ENCODE measurements at places on chromosomes 4 and X.

DNA sequence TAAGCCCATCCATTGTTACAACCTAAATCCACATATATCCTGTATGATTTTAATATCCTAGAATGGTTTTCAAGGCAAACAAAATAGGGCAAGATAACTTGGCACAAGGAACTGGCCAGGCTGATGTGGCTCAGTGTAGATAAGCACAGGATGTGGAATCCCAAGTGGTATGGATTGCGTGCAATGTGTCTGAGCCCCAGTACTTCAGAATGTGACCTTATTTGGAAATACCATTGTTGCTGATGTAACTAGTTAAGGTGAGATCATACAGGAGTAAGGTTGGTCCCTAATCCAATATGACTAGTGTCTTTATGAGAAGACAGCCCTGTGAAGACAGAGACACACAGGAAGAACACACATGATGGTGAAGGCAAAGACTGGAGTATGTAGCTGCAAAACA lies 72.4 kb downstream of the IL21 start:
- no peak for DNase-seq

GRCh38 chr4:118180776-118181175 lies 146.5 kb downstream of the NDST3 start:
- no peak for DNase-seq

DNA sequence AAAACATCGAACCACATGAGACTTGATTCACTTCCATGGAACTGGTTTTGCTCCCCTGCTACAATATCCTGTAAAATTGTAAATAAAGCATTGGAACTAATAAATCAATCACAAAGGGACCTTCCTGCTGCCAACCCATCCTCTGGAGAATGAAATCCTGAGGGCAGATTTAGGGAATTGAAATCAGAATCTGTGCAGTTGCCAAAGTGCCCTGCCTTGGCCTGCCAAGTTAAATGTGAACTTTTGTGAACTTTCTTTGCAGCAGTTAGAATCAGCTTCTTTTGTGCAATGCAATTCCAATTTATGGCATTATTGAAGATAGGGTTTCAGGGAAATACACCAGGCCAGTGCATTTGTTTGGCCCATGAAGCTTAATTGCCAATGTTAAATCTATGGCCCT lies 263.1 kb downstream of the PTTG2 start:
- DNase-seq, result no peak

GRCh38 chr4:107155366-107155765 lies 119.3 kb upstream of the DKK2 start:
- DNase-seq, result no peak

DNA sequence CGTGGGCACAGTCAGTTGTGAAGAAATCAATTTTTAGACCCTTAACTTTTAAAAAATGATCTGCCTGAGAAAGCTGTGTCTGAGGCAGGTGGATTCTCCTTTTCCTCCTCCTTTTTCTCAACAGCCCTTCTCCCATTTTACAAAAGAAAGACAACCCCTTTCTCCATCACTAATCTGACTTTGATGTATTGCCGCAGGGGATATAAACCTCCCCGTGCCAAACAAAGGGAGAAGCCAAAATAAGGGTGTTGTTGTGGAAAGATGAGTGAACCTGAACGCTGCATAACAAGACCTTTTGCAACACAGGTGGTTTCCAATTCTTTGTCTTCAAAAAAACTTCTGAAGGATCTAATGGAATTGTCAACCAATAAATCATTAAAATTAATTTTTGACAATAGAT lies 8.4 kb upstream of the FHL1 start:
- no peak for DNase-seq

DNA sequence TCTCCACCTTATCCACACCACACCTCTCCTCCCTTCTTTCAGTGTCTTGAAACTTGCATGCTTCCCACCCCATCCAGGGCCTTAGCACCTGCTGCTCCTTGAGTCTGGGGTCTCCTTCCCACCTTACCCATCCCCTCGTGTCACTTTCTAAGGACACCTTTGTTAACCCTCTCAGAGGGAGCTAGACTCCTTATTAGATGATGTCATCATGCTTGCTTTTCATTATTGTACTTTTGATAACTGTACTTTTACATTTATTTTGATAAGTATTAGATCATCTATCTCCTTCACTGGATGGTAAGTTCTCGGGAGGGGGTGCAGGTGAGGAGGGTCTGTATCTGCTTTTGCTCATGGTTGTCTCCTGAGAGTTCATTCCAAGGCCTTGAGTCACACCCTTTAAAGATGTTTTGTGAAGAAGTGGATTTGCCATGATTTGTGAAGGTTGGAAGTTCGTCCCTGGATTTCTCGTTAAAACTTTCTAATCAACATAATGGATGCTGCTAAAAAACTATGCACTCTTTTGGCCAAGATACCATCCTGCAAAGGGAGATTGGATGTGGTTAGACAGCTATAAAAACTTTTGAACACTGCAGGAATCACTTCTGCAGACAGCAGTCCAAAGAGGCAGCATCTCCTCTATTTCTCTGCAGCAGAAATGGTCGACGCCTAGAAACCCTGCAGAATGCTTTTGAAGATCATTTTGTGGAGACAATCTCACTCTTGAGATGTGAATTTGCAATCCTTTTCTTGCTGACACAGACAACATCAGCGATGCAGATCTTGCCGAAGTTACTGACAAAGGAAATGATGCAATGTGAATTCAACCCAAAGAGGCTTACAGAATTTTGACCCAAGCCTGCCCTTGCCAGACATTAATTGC lies 69.6 kb downstream of the ENPP6 start:
- no peak for DNase-seq

DNA sequence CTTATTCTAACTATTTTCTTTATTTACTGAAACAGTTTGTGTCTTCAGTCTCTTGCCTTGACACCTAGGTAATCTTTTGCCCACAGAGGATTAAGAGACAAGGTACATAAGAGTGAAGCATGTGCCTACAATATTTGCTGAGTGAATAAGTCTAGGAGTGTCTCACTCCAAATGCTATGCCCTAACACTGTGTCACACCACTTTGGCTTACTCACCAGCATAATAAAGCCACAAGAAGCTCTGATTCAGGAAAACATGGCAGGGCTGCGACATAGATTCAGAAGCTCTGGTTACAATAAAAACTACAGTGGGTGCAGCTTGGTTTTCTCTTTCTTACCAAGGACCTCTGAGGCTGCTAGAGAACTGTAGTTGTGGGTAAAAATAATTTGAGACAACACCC lies 127.1 kb downstream of the RBM46 start:
- DNase-seq, result no peak

DNA sequence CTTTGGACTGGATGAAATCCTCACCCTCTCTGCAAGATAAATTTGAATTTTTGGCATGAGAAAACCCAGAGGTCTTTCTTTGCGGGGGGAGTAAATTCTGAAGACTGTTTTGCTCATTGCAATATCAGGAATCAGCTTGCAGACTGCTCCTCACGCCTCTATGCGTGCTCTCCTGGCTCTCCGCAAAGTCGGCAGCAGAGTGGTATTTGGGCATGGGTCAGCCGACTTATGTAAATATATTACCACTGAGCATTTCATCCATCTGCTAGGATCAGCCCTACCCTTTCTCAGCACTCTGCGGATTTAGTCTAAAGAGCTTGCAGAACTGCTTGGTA lies 288.0 kb downstream of the ASMT start:
- DNase-seq, result no peak

DNA sequence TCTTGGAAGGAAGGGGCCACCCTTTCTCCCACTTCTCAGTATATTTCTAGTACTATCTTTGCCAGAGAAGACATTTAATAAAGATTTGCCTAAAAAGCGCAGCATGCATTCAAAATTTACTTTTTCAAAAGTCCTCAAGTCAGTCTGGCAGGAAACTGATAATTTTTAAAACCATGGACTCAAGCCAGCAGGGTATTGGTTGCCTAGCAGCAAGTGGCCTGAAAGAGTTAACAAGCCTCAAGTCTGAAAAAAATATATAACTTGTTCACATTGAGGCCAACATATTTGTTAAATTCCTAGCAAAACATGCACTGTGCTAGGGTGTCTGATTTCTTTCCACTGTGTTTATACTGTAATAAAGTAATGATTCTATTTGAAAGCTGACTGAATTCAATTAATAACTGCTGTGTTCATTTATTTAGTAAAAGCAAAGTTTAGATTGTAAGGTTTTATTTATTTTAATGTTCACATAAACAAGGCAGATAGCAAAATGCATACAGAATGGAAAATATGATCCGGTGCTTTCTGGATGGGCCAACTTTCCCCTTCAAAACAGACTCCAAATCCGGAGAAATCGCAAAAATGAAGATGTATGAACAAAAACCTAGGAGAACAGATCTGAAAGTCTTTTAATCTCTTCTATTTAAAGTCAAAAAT lies 218.5 kb upstream of the FGF13 start:
- DNase-seq, result no peak

DNA sequence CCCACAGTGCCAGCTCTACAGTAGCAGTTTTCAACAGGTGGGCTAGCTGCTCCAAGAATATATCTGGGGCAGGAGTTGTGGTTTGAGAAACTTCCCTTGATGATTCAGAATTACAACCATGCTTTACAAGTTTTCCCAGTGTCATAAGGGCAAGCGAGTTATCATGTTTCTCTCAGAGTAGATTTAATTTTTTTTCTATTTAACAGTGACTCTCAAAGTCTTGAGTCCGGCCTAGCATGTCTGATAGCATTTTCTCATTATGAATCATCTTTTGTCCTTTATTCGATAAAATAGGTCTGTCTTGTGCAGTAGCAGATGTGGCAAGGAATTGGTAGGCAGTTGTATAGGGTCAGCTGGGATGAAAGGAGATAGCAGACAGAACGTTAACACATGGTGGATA lies 62.2 kb upstream of the SPANXD start:
- no peak for DNase-seq

GRCh38 chr4:157763490-157763889 lies 409.3 kb downstream of the GASK1B start:
- no peak for DNase-seq

GRCh38 chrX:107227780-107228485 lies 21.5 kb downstream of the DNAAF6 start:
- no peak for DNase-seq

DNA sequence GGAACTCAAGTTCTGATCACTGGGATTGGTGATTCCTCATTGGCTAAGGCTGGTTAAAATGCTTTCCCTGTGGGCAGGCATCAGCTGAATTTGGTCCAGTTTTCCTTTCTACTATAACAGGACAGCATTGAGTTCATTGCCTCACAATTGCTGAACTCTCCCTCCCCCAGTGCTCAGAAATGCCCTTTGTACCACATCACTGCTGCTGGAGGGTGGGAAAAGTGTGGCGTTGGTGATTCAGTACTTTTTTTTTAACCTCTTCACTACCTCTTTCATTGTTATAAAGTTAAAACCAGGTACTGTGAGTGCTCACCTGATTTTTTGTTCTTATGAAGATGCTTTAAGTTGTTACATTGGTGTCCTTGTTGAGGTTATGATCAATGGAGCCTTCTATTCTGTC lies 69.3 kb upstream of the IL2 start:
- DNase-seq, result no peak

GRCh38 chr4:176538217-176538925 lies 218.6 kb downstream of the SPCS3 start:
- DNase-seq, result no peak

- DNase-seq, result no peak
Measured at GRCh38 chr4:182286931-182287330, 43.7 kb downstream of the TENM3 start.

- no peak for DNase-seq
Measured at GRCh38 chr4:8702516-8703400, 110.2 kb downstream of the CPZ start.

DNA sequence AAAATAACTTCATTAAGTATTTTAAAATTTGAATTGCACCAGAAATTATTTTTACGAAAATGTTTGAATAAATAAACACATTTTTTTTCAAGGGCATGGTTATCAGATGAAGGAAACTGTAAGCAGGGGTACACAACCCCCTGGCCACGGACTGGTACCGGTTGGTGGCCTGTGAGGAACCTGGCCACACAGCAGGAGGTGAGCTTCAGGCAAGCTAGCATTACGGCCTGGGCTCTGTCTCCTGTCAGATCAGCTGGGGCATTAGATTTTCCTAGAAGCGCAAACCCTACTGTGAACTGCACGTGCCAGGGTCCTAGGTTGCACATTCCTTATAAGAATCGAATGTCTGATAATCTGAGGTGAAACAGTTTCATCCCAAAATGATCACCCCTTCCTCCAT lies 1499.7 kb upstream of the AGA start:
- no peak for DNase-seq

DNA sequence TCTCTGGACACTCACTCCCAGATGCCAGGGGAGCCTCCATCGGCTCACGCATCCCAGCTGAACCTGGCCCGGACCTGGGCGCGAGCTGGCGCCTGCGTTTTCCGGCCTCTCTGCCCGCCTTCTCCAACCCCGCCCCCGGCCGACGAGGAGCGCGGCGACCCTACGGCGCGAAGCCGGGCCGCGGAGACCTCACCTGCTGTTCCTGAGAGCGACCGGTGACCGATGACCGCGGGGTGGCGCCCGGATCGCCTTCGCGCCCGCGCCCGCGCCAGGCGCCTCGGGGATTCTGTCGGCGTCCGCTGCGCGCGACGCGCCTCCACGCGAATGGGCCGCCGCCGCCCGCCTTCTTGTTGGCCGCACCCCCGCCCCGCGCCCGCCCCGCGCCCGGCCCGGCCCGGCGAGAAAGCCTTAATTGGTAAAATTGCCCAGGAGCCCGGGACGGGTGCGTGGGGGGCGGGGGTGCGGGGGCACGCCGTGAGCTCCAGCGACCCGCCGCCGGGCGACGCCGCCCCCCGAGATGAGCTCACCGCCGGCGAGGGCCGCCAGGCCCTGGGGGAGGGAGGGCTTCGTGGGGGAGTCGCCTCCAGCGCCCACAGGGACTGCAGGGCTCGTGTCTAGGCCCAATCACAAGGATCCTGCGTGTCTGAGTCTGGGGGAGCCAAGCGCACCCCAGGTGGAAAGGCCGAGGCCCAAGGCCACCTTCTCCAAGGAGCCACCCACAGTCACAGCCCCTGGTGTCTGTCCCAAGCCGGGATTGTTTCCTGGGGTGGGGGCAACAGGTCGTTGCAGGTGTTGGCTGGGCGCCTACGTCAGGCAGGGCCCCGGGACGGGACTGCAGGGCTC lies at the start of gene FLNA:
TSS of gene FLNA (minus strand) at position 322 of the 843 bp plus-strand sequence. CDS start 3,389 bp downstream, outside the sequence.
- DNase-seq, result no peak

DNA sequence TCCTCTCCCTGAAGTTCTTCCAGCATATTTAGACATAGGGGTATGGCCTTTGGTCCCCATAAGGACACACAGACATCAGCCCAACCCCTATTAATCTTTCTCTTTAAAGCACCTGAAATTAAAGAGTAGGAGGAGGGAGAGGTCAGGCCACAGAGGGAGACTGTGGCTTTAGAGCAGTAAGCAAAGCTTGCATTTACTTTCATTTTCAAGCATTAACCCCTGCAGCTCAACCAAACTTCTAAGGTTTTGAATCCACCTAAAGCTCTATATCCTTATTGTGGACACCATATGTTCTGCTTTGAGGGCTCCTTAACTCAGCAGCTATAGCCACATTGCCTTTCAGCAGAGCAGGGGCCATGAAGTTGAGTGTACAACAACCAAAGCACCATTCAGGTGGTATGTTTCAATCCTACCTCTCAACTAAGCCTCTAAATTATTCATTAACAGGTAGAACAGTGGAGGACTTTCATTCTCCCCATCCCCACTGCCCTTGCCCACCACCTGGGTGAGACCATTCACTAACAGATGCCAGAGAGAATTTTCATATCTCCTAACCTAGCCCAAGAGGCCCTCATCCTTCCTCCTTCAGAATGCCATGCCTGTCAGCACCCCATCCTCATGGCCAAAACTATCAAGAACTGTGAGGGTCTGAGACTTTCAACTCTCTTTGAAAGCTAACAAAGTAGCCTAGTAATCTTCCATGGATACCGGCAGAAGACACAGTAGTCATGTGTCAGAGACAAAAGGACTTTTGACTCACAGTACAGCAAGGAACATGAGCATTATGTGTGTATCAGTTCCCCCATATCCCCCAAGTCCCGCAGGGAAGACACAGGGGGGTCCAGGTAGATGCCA lies 20.8 kb downstream of the LIN54 start:
- no peak for DNase-seq

Data from stimulated activated CD8-positive, alpha-beta memory T cell treated with anti-CD3 and anti-CD28 coated beads, Interleukin-4, amount 100 ng/mL, for 1 hour (primary cell).